ENCODE measurements at places on chromosomes 4 and X.
A peak's percentile ranks its signal among the peaks of the same experiment; 100 is the strongest.

DNA sequence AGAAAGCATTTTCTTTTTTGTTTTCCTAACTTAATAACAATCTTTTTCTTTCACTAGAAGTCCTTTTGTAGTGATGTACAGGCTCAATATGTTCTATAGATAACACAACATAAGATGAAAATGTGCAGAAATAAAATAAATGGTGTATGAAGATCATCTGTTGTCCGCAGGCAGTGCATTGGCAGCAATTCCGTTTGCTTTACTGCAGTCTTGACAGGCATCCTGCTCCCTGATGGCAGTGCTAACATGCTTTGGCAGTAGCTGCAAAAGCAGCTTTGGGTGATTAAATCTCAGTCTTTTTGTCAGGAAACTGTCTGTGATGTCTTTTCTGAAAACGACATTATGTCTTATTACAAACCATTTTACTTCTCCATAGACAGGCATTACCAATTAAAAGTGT is 131.4 kb downstream of the TRAM1L1 start:
- H3K4me1 ChIP-seq: no peaks in the 10 kb centered on the region
- H3K36me3 ChIP-seq: no peaks in the 10 kb centered on the region
- H3K27ac ChIP-seq: no peak overlapping the region
- no peak overlapping the region for H3K4me3 ChIP-seq
- no peaks in the 10 kb centered on the region for H3K27me3 ChIP-seq

GRCh38 chr4:153792618-153793247 is 3.9 kb upstream of the SFRP2 start:
- peaks cover 71% of the 10 kb centered on the region for H3K27me3 ChIP-seq
- H3K36me3 ChIP-seq: no peaks in the 10 kb centered on the region
- H3K4me1 ChIP-seq: peaks cover 43% of the 10 kb centered on the region

DNA sequence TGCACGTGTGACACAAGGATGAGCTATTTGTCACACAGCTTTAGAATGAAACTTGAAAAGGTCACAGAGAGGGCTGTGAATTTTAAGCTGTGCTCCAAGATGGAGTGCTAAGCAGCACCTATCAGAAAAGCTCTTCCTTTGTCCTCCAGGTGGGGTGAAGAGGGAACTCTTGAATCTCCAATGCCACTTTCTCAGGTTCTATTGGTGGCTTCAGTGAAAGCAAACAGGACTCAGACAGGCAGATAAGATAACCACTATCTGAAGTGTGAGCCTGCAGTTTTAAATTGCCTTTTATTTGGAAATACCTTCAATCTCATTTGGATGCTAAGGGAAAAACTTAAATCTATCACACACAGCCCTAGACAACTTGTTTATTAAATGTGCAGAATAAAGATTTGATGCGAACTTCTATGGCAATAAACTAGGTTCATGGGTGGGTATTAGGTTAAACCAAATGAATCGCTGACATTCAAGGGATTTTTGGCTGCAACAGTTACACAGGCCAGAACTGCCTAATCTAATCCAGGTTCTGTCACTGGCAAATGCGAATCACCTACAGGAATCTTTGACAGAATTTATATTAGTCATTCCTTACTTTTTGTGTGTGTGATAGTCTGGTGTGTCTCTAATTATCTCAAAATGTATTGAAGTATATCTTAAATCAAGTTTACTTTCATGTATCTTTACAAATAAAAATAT is 13.6 kb upstream of the PDGFRA start:
- H3K4me3 ChIP-seq: no peak overlapping the region
- H3K36me3 ChIP-seq: no peaks in the 10 kb centered on the region
- DNase-seq: no peak
- H3K27ac ChIP-seq: no peak overlapping the region
- peaks cover 4% of the 10 kb centered on the region for H3K4me1 ChIP-seq

GRCh38 chrX:84186603-84187532 is 1.1 kb downstream of the RPS6KA6 start:
- DNase-seq: no peak
- peak overlapping the region; percentile 27 for H3K4me3 ChIP-seq
- H3K36me3 ChIP-seq: no peaks in the 10 kb centered on the region
- H3K27me3 ChIP-seq: peaks cover 23% of the 10 kb centered on the region
- H3K27ac ChIP-seq: no peak overlapping the region

DNA sequence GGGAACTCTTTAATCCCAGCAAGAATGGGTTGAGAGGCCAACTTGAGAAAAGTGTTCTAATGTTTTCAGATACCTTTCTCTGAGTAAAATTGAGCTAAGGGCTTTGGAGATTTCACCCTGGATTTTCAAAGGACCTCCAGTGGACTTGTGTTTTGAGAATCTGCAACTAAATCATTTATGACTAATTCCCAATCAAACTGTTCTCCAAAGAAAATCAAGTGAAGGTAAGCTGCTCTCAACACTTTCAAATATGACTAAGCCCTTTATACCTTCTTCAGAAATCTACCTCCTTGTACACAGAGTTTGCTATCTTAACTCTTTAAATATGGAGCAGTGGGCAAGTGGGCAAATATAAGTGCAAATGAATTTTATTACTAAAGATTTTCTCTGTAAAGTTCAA is 392.9 kb downstream of the PDGFC start:
- no peak for DNase-seq
- no peaks in the 10 kb centered on the region for H3K36me3 ChIP-seq
- no peaks in the 10 kb centered on the region for H3K4me1 ChIP-seq
- no peak overlapping the region for H3K27ac ChIP-seq

GRCh38 chrX:41137589-41137988 is 52.3 kb downstream of the USP9X start:
- H3K27ac ChIP-seq: no peak overlapping the region
- H3K4me3 ChIP-seq: no peak overlapping the region
- H3K27me3 ChIP-seq: no peaks in the 10 kb centered on the region
- DNase-seq: no peak
- H3K4me1 ChIP-seq: peaks cover 2% of the 10 kb centered on the region
- H3K36me3 ChIP-seq: peaks cover 14% of the 10 kb centered on the region

- H3K4me1 ChIP-seq: peaks cover 21% of the 10 kb centered on the region
- peaks cover 7% of the 10 kb centered on the region for H3K36me3 ChIP-seq
- H3K27me3 ChIP-seq: no peaks in the 10 kb centered on the region
- no peak overlapping the region for H3K27ac ChIP-seq
Measured at GRCh38 chr4:26726655-26727387, 133.8 kb upstream of the STIM2 start.

- H3K27ac ChIP-seq: no peak overlapping the region
- no peak for DNase-seq
- no peaks in the 10 kb centered on the region for H3K4me1 ChIP-seq
- peaks cover 2% of the 10 kb centered on the region for H3K27me3 ChIP-seq
- no peaks in the 10 kb centered on the region for H3K36me3 ChIP-seq
Measured at GRCh38 chrX:69149466-69150280, 15.6 kb downstream of the PJA1 start.

DNA sequence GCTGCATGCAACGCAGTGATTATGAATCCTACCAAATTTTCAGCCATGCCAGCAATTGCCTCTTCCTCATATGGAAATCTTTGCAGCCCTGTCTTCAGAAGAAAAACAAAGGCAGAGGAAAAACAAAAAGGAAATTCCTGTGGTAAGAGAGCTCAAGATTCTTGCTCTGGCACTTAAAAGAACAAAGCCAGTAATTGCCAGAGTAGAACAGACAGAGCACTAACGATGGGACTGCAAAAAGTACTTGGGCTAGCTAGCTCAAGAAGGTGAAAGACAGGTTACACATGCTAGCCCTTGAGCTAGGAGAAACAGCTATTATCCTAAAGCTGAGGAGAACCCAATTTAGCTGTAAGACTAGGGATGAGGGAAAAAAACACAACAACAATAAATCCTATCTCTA is 582.3 kb downstream of the KCNIP4 start:
- DNase-seq: no peak
- no peaks in the 10 kb centered on the region for H3K4me1 ChIP-seq
- H3K27ac ChIP-seq: no peak overlapping the region
- no peak overlapping the region for H3K4me3 ChIP-seq

- peaks cover 11% of the 10 kb centered on the region for H3K27me3 ChIP-seq
- peaks cover 9% of the 10 kb centered on the region for H3K4me1 ChIP-seq
- peak; percentile 20 for DNase-seq
- H3K4me3 ChIP-seq: peak within 1 kb of the TSS; percentile 74
- no peak within 1 kb of the TSS for H3K27ac ChIP-seq
Measured at GRCh38 chrX:111095974-111096895, at the start of gene PAK3. Gene PAK3, plus strand, starts transcription at chrX:111096191. Its CDS starts 26,913 bp downstream, at chrX:111123104.

- H3K27me3 ChIP-seq: no peaks in the 10 kb centered on the region
- no peaks in the 10 kb centered on the region for H3K4me1 ChIP-seq
Measured at GRCh38 chrX:131316260-131316659, 27.2 kb upstream of the IGSF1 start.

- H3K4me1 ChIP-seq: no peaks in the 10 kb centered on the region
- DNase-seq: no peak
- no peaks in the 10 kb centered on the region for H3K27me3 ChIP-seq
- H3K36me3 ChIP-seq: no peaks in the 10 kb centered on the region
- H3K27ac ChIP-seq: no peak overlapping the region
Measured at GRCh38 chr4:5366009-5366386, 314.7 kb downstream of the STK32B start.

- H3K27ac ChIP-seq: no peak overlapping the region
- H3K36me3 ChIP-seq: peaks cover 26% of the 10 kb centered on the region
- H3K27me3 ChIP-seq: no peaks in the 10 kb centered on the region
Measured at GRCh38 chr4:89245459-89245858, 62.1 kb downstream of the GPRIN3 start.

- peaks cover 2% of the 10 kb centered on the region for H3K27me3 ChIP-seq
- H3K4me3 ChIP-seq: no peak overlapping the region
- H3K4me1 ChIP-seq: no peaks in the 10 kb centered on the region
- H3K27ac ChIP-seq: no peak overlapping the region
- DNase-seq: no peak
Measured at GRCh38 chr4:79065262-79065661, 126.0 kb upstream of the PAQR3 start.

GRCh38 chrX:72271812-72272211 is 5.2 kb downstream of the RPS4X start:
- H3K27me3 ChIP-seq: no peaks in the 10 kb centered on the region
- H3K4me3 ChIP-seq: peak overlapping the region; percentile 20
- peak overlapping the region; percentile 89 for H3K27ac ChIP-seq
- peaks cover 55% of the 10 kb centered on the region for H3K36me3 ChIP-seq

- peaks cover 16% of the 10 kb centered on the region for H3K4me1 ChIP-seq
- DNase-seq: no peak
- H3K36me3 ChIP-seq: peaks cover 15% of the 10 kb centered on the region
- no peak overlapping the region for H3K27ac ChIP-seq
Measured at GRCh38 chrX:110089656-110090403, 86.9 kb downstream of the TMEM164 start.

DNA sequence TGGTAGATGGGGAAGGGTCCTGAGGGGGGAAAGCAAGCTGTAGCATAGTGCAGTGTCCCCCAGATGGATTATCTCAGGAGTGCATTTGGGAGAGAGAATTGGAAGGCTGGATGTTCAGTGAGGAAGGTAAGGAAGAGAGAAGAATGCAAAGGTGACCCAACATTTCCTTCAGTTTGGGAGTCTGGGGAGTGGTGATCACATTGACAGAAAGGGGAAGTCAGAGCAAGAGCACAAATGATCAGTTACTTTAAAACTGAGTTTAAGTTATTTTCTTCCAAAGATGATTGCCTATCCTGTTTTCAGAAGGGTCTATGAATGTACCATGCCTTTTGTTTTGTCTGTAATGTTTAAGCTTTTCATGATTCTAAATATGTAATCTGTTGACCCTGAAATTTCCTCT is 47.6 kb downstream of the ARHGAP10 start:
- peaks cover 11% of the 10 kb centered on the region for H3K4me1 ChIP-seq
- H3K36me3 ChIP-seq: no peaks in the 10 kb centered on the region
- no peak overlapping the region for H3K4me3 ChIP-seq
- no peak for DNase-seq

DNA sequence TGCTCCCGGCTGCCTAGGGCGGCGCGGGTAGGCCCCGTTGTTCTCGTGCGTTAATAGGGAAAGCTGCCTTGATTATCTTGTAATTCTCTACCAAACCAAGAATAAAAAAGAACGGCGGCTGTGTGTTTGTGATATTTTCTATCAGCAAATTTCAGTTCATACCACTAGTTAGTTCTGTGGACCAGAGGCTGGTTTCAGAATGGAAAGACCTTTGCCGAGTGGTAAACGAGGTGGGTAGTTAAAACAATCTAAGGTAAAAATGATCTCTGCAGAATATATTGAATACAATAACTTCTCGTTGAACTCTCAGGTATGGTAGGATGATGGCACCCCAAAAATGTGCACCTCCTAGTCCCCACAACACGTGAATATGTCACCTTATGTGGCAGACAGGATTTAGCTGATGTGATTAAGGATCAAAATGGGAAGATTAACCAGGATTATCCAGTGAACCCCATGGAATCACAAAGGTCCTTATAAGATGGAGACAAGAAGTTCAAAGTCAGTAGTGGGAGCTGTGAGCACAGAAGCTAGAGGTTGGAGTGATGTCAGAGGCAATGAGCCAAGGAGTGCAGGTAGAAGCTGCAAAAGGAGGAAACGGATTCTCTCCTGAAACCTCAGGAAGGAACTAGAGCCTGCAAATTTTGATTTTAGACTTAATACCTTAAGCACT is 574 bp upstream of the CFAP97 start:
- DNase-seq: peak; percentile 32
- peak overlapping the region; percentile 79 for H3K27ac ChIP-seq
- no peaks in the 10 kb centered on the region for H3K27me3 ChIP-seq
- H3K4me3 ChIP-seq: peak overlapping the region; percentile 96
- peaks cover 7% of the 10 kb centered on the region for H3K36me3 ChIP-seq

DNA sequence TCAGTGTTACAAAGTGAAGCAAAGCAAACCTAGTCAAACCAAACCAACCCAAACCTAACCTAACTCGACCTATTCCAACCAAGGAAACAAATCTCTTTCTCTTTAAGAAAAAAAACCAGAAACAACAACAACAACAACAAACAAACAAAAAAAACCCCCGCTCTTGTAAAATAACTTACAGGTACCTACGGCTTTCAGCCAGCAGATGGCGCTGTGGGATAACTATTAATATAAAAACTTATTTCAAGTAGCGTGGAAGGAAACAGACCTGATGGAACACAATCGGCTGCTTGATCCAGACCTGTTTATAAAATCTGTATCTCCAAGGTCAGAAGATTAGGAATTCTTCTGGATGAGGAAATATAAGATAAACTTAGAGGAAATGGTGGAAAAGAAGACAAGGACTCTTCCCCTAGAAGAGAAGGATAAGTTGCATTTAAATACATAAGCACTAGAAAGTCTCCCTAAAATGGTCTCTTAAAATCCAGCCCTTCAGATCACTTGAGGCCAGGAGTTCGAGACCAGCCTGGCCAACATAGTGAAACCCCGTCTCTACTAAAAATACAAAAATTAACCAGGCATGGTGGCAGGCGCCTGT is 34.4 kb upstream of the CDKL5 start:
- no peak overlapping the region for H3K4me3 ChIP-seq
- H3K27me3 ChIP-seq: no peaks in the 10 kb centered on the region
- H3K36me3 ChIP-seq: no peaks in the 10 kb centered on the region
- peak; percentile 70 for DNase-seq

- H3K27me3 ChIP-seq: peaks cover 11% of the 10 kb centered on the region
- no peaks in the 10 kb centered on the region for H3K36me3 ChIP-seq
- no peak overlapping the region for H3K27ac ChIP-seq
- DNase-seq: no peak
- H3K4me1 ChIP-seq: no peaks in the 10 kb centered on the region
- H3K4me3 ChIP-seq: no peak overlapping the region
Measured at GRCh38 chr4:22730021-22730420, 37.3 kb downstream of the GBA3 start.

GRCh38 chrX:148562846-148563245 is 62.4 kb downstream of the AFF2 start:
- no peak overlapping the region for H3K27ac ChIP-seq
- H3K36me3 ChIP-seq: no peaks in the 10 kb centered on the region
- peaks cover 6% of the 10 kb centered on the region for H3K4me1 ChIP-seq
- no peak overlapping the region for H3K4me3 ChIP-seq
- H3K27me3 ChIP-seq: no peaks in the 10 kb centered on the region

Measured in activated naive CD4-positive, alpha-beta T cell treated with anti-CD3 and anti-CD28 coated beads for 36 hours (primary cell).